ENCODE measurements at places on chromosomes 5 and 9. TPM values are rescaled to one million over a fixed set of nuclear protein-coding genes. Genes with fewer than 3 reads are reported as not detected.

ASB6 gene
- total RNA-seq = 10.0 TPM

IFNA21 gene
- not detected for total RNA-seq

TAS2R1 gene
- not detected for total RNA-seq

PCDHA4 gene
- 0.14 TPM for total RNA-seq

OTULINL gene
- total RNA-seq = 0.09 TPM

FOXD4L5 gene
- under 0.01 TPM for total RNA-seq

ANKRA2 gene
- total RNA-seq = 15.3 TPM

GCNT4 gene
- 4.3 TPM for total RNA-seq

NR4A3 gene
- total RNA-seq = 1.00 TPM

PCDHB10 gene
- total RNA-seq = 0.28 TPM

CA9 gene
- 2.0 TPM for total RNA-seq

CTNND2 gene
- not detected for total RNA-seq

CDX1 gene
- total RNA-seq = 0.09 TPM

PLK2 gene
- total RNA-seq = 271 TPM

PTGDS gene
- total RNA-seq = 2.3 TPM

IRGM gene
- total RNA-seq = not detected

ZNF300 gene
- 4.6 TPM for total RNA-seq

GBGT1 gene
- total RNA-seq = 7.8 TPM

BRIX1 gene
- 49.1 TPM for total RNA-seq

NRARP gene
- 0.09 TPM for total RNA-seq

ENTPD2 gene
- total RNA-seq = not detected
